Right lung (tissue), 10 donors: ENCODE measurements at places on chromosomes 2 and 18. TPM values are rescaled to one million over a fixed set of nuclear protein-coding genes. Genes with fewer than 3 reads are reported as not detected.

DNA sequence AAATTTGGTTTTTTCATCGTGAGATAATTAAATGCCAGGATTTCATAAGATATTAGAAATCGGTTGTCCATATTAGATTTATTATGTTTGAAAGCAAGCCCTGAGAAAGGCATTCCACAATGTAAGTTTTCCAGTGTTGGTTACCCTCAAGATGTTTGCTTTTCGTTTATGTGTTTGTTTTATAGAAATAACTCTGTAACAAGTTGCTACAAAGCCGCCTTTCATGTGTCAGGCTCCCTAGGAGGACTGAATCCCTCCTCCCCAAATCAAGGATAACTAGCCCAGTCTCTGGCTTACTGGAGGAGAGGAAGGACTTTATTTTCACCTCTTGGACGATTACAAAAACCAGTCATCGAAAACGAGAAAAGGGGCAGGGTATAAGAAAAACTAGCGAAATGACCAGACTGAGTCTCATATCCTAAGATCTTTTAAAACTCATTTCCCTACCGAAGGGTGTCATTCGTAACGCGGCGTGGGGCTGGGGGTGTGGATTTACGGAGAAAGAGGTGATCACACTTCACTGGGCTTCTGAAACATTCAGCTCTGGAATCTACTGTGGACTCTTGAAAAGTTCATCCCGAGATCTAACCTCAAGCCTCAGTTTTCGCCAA, 1.0 kb upstream of the PEX13 start:
- peak; percentile 15 for DNase-seq

DNA sequence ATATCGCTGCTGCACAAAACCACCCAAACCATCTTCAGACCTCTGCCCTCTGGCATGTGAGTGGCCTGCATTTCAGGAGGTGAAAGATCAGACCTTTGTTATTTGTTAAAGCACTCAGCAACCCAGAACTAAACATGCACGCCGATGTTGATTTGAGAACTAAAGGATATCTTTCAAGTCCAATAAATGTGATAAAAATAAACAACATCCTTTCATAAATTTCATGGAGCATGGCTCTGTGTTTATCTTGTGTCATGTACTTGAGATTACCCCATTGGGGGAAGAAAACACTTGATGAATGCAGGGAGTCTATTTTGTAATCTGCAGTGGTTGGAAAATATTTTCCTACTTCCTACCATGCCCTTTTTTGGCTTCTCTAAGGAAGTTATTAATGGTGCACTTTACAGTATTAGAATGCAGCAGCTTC, 70.8 kb upstream of the GATA6 start:
- no peak for DNase-seq

GRCh38 chr2:109185821-109186570, 57.0 kb downstream of the SH3RF3 start:
- no peak for DNase-seq

DNA sequence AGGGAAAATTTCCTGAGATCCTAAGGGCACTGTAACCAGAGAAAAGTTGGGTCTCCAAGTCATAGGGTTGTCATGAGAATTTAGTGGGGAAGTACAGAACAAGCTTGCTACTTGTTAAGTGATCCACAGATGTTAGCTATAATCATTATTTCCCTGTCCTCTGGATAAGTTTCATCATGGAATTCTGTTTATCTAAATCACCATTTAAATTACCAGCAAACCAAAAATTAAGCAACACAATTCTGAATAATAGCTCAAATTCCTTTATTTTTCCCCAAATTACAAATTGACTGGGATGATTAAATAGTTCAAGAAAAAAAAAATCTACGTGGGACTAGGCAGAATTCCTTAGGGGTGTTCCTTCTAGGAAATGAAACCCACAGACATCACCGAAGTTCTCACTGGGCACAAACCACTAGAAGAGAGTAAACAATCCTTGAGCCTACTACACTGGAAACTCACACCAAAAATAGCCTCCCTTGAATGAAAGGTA, 159.5 kb downstream of the COL6A3 start:
- no peak for DNase-seq

The AQP12A gene
- polyA plus RNA-seq: not detected

GRCh38 chr2:42123426-42123825, 45.7 kb upstream of the EML4 start:
- no peak for DNase-seq

The ASPRV1 gene
- polyA plus RNA-seq: 2.0 TPM

The IL37 gene
- 0.42 TPM for polyA plus RNA-seq

The SNORC gene
- 0.90 TPM for polyA plus RNA-seq

The PLB1 gene
- polyA plus RNA-seq: 1.2 TPM

The DLX1 gene
- polyA plus RNA-seq: not detected

- peak; percentile 40 for DNase-seq
Observed at GRCh38 chr2:189347540-189347939, 93.7 kb upstream of the WDR75 start.

DNA sequence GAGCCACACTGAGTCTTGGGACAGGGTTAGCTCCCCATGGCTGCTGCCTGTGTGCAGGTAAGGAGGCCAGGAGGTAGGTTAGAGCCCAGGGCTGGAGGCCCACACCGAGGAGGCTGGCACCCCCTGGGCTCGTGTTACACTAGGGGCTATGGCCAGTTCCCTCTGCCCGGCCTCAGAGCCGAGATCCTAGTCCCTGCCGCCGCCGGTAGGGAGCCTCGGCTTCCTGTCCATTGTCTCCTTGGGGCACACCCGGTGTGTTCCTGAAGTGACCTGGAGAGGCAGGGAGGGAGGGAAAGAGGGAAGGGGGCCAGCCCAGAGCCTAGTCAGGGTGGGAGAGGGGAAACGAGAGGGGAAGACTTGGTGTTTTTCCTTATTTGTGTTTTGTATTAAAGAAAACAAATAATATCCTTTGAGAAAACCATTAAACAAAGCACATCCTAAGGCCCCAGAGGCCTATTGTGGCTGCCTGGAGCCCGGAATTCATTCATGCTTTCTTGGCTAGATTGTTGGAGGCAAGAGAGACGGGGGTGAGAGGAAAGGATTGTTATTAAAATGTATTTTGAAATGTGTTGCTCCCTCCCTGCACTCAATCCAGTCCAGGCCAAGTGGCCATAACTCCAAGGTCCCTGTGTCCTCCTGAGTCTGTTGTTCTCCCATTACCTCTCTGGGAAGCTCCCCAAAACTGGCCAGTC, 170.7 kb downstream of the CTIF start:
- no peak for DNase-seq

GRCh38 chr2:99066075-99066958, 75.2 kb upstream of the C2orf15 start:
- DNase-seq: peak; percentile 12

The RAD51AP2 gene
- 0.67 TPM for polyA plus RNA-seq

DNA sequence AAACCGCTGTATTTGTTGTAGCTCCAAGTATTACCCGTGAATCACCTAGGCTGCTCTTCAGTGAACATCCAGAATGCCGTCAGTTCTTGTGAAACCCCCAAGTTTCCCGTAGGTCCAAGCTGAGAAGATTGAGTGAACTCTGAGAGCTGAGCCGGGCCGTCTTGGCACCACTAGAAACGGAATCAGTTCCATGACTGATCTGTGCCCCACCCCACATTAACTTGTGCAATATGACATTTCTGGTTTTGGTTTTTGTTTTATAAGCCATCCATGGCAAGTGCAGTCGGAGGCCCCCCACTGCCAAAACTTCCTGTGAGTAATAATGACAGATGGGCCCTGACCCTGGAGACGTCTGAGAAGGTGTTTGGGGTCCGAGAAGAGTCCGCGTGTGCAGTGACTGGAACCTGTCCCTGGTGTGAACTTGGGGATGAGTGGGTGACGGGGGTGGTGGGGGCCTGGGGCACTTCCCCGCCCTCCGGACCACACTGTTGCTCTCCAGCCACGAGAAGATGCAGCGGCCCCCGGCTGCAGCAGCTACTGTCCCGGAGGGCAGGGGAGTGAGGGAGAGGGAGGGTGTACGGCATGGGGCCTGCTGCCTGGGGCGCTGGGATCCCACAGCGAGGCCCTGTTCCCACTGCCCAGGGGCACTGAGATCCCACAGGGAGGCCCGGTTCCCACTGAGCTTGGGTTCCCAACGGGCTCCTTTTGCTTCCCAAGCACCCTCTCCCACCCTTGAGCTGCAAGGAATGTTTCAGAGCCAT, 26.5 kb downstream of the NFATC1 start:
- no peak for DNase-seq

DNA sequence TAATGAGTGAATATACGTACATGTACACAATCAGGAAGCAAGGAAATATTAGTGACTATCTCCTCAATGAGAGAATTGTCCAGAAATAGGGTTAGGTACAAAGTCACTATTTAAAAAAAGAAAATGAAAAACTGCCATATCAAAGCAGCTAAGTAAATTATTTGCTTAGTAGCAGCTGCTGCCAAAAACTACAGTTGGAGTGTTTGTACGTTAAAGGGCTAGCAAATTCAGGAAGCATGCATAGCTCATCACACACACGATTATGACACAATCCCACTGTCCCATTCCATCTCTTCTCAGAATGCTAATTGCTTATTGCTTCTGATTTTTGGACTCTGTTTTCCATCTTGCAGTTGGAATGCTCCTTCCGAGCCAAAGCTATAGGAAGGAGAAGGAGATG, 2012.5 kb upstream of the LRRTM1 start:
- DNase-seq: peak; percentile 80

GRCh38 chr2:172945510-172945850, 130.2 kb upstream of the MAP3K20 start:
- DNase-seq: no peak

- no peak for DNase-seq
Observed at GRCh38 chr2:55530539-55531081, 11.1 kb downstream of the CFAP36 start.

- no peak for DNase-seq
Observed at GRCh38 chr2:197993830-197994229, 189.4 kb downstream of the PLCL1 start.

DNA sequence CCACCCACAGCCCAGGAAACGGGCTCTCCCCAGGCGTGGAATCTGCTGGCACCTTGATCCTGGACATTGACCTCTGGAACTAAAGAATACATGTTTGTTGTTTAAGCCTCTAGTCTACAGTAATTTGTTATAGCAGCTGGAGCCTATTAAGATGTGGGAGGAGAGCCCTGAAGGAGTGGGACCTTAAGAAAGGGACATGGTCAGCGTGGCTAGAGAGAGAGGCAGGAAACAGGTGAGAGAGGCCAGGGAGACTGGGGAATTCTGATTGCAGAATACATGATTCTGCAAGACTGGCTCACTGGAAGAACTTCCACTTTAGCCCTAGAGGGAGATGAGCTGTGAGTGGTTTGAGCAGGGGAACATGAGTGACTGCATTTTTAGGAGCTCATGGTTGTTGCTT, 83.2 kb downstream of the CD8B2 start:
- DNase-seq: no peak

The ZBTB7C gene
- 1.8 TPM for polyA plus RNA-seq

DNA sequence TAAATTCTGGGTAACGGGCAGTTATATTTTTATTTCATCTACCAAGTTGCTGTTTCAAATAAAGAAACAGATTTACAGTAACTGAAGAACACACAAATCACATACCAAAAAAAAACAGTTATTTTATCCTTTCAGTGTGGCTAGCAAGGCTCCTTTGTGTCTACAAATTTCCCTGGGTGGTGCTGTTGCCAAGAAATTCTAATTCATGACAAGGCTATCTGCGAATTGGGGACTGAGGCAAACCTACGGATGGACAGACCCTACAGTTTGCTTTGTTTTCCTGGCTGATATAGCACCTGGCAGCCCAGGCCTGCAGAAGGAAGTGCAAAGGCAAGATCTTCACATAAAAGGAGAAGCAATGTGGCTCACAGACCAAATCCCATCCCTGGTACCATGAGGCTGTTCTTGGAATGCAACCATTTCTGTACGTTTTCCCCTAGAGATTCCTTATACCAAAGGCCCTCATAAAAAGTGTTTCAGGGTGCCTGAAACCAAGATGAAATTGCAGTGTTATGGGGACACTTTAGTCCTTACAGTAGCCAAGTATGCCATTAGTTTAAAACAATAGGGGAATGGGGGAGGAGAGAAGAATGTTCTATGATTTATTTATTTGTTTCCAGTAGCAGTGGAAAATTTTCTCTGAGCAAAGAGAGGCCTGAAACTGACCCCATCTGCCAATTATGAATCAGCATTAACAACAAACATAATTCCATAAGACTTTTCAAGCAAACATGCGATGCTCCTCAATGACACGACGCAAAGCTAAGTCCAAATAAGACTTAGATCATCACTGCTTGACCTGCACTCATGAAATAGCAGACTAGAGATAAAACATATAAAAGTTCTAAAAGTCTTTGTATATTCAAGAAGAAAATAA, 4.3 kb downstream of the KLF7 start:
- no peak for DNase-seq

- no peak for DNase-seq
Observed at GRCh38 chr2:8595811-8596600, 85.8 kb upstream of the ID2 start.

DNA sequence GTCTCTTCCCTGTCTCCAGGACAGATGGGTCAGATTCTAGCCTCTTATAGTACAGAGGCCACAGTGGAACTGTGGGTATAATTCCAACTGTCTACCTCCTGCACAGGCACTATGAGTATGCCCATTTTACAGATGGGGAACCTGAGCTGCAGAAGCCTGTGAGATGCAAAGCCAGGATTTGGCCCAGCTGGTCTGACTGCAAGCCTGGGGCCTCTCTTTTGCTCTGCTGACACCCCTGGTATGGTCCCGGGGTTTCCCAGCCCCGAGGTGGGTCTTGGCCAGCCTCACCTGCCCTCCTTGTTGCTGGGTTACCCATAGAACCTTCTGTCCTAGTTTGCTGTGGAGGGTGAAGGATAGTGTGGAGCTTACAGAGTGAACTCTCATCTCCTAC, 9.8 kb downstream of the HS6ST1 start:
- no peak for DNase-seq

The ZRANB3 gene
- 6.4 TPM for polyA plus RNA-seq

GRCh38 chr18:2874765-2875164, 28.0 kb downstream of the EMILIN2 start:
- DNase-seq: no peak

DNA sequence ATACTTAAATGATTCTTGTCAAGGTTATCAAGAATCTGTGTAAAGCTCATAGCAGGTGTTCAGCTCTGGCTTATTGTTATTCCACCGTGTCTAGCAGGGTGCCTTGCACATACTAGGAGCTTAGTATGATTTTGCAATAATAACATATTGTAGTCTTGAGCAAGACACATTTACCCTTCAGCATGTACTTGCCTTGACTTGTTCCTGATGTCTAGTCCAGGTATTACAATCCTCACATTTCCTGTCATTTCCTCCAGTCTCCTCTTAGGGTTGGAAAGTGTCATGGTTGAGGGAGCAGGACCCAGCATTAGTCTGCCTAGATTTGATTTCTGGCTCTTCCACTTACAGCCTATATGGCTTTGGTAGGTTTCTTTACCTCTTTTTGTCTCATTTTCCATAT, 246.1 kb downstream of the RAD51AP2 start:
- DNase-seq: no peak

The KCNJ3 gene
- 0.67 TPM for polyA plus RNA-seq

The SLC9A4 gene
- polyA plus RNA-seq: not detected
